ENCODE measurements at places on chromosomes 16 and 17.

GRCh38 chr16:81181013-81181720 is 57.3 kb upstream of the BCO1 start:
- no peak for DNase-seq

DNA sequence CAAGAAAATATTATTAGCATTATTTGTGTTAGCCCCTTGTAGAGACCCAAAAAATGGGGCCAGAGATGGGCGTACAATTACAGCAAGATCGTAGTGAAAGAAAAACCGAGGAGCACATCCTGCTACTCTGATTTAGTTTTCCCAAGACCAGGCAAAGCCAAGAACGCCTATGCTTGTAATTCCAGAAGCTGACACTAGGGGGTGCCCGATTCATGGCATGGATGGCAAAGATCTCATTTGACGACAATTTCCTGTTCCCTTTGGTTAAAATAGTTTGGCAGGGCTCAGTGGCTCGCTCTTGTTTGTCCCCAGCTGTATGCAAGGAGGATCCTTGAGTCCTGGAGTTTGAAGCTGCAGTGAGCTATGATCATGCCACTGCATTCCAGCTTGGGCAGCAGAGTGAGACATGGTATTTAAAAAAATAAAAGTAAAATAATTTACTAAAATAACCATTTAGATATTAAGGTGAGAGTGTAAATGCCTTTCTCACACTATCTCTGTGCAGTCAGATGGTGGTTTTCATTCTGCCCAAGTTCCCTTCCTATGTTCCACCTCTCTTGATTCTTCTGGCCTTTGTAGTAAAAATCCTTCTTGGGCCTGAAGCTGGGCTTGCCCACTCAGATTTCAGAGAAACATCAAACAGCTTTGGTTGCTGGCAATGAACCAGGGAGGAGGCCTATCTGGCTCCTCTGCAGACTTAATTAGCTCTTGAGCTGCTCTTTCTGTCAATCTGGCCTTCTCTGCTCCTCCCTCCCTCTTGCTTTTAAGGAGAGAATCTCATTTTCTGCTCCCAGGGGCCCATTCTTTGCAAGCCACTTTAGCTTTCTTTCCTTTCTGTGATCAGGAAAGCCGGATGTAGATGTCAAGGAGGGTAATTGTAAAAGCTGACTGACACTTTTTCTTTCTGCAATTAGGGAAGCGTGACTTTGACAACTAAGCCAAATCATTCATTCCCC is 31.2 kb downstream of the TMEM238L start:
- no peak for DNase-seq

- DNase-seq = peak; percentile 71
Observed at GRCh38 chr17:38724337-38724988, 5.7 kb upstream of the CISD3 start.

- DNase-seq = no peak
Observed at GRCh38 chr17:68089881-68090280, 54.3 kb downstream of the KPNA2 start.

GRCh38 chr16:30600215-30600614 is 10.0 kb downstream of the ZNF689 start:
- DNase-seq = no peak

GRCh38 chr17:61335845-61336655 is 63.6 kb upstream of the TBX2 start:
- peak; percentile 53 for DNase-seq

- peak; percentile 31 for DNase-seq
Observed at GRCh38 chr17:9522074-9522473, 53.5 kb downstream of the STX8 start.

GRCh38 chr17:2040219-2040827 is 1.5 kb upstream of the OVCA2 start:
- DNase-seq = peak; percentile 2

GRCh38 chr17:39173080-39173479 is 7.1 kb upstream of the ARL5C start:
- no peak for DNase-seq

DNA sequence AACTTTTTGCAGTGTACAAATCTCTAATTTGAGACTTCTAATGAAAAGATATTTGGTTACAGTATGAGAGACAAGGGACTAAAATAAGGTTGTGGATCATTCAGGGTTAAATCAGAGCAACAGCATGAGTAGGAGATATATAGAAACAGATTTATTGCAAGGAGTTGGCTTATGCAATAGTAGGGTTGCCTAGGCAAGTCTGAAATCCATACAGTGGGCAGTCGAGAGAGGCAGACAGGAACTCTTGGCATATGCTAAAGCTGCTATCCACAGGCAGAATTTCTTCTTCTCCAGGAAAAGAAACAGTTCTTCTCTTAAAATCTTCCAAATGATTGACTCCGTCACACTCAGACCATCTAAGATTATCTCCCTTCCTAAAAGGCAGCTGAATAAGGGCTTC is 500.8 kb downstream of the MAF start:
- no peak for DNase-seq

- DNase-seq = no peak
Observed at GRCh38 chr17:34726536-34727384, 147.4 kb downstream of the TMEM132E start.

- no peak for DNase-seq
Observed at GRCh38 chr16:66605979-66606751, 1.7 kb downstream of the CMTM3 start.

DNA sequence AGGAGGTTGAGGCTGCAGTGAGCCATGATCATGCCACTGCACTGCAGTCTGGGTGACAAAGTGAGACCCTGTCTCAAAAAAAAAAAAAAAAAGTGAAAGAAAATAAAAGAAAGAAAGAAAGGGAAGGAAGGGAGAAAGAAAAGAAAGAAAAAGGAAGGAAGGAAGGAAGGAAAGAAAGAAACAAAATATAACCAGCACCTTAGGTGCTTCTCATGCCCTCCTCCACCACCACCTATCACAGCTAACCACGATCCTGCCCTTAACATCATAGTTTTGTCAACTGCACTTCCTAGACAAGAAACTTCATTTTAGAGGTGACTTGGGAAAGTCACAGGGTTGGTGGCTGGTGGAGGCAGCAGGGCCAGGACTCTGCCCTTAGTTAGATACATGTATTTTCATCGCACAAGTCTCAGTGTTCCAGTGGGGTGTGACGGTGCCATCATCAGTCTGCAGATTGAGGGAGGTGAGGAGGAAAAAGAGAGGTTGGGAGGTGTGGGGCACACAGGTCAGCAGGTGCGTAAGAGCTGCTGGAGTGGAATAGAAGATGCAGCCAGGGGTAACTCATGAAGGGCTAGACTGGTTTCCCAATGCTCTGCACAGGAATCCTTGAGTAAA is 10.0 kb downstream of the SUPT4H1 start:
- DNase-seq = no peak

DNA sequence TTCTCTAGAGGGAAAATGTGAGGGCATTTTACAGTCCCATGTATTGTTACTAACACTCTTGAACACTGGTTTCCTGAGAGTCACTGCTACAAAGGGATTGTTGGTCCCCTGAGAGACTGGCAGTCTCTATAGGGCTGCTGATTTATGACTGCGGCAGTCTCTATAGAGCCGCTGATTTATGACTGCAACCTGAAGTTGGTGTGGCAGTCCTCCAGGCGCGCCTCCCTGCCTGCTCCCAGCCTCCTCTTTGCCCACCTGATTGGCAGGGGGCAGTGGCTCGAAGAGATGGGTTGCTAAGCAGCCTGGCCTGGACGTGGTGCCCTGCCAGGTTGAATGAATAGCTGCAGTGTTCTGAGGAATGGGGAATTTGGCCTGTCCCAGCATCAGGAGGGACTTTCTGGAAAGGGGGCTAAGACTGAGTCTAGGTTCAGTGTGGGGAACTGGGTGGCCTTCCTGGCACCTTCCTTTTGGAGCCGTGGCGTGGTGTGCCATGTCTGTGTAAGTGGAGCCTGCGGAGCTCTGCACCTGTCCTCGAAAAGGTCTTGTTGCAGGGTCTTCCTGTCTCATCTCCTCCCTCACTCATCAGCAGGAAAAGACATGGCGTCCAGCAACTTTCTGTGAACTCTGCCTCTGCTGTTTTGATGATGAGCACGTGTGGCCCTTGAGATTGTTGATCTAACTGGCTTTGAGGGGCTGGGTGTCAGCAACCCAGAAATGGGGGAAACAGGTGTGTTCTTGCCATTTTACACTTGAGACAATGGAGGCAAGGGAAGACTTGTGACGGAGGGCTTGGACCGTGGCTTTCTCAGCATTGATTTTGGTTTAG is 24.9 kb downstream of the SAP30BP start:
- no peak for DNase-seq

- DNase-seq = no peak
Observed at GRCh38 chr17:540631-541030, 174.0 kb downstream of the VPS53 start.

DNA sequence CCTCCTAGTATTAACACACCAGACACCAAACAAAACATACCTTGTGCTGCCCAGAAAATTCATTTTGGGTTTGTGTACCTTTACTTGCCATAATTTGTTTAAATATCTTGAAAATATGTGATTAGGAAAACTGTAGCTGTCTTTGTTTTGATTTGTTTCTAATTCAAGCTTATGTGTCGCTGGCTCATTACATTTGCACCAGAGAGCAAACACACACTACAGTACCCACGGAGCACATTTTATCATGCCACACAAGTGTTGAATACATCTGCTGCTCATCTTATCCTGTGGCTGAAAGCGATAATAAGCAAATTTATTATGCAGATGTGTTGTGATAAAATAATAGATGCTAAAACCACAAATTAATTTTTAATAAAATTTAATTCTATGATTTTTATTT is 63.1 kb downstream of the SPAG9 start:
- no peak for DNase-seq

DNA sequence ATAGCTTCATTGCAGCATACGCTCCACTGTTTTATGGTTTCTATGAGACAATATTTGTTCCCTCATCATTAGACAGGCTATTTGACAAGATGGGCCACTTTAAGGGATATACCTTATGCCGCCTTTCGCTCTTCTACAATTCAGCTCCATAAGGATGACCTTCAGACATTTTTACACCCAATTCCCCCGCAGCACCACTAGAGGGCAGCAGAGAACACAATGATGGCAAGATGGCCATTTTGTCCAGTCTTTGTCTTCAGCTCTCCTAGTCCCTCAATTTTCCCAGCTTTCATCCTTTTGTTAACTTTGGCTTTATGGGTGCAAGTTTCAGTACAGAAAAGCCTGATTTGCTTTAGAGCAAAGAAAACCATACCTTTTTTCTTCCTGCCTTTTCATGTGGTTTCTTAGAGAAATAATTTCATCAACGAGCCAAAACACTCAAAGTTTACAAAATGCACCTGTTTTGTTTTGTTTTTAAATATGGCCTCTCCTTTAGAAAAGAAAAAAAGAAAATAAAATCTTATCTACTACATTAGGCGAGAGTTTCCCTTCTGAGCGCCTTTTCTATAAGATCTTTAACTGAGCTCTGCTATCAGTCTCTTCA is 355.3 kb downstream of the TOX3 start:
- peak; percentile 71 for DNase-seq

DNA sequence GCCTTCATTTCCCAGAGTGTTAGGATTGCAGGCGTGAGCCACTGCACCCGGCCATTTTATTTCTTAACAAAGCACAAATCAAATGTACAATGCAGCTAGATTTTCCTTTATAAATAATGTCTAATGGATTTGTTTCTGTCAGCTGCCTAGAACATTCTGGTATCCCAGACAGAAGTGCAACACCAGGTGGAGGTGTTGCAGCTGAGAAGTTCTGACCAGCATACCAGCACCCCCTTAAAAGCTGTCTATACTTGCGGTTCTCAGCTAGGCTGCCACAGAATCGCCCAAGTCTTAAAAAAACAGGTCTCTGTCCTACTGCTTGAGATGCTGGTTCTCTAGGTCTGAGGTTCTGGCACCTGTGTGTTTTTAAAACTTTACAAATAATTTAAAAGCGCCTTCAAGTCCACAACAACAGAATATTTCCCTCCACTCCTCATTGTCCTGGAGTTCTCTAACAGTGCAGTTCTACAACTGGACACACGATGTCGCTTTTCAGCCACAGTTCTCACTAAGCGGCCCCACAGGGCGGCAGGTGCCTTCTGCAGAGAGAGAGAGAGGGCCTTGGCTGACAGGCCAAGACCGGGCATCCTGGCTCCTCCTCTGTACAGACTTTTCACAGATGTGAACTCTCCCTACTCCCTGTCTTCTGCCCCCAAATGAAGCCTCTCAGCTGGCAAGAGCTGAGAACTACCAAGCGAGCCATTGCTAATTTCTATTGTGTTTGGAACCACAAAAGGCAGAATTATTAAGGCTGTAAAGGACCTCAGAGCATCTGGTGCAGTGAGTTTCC is 32.6 kb upstream of the MEOX1 start:
- peak; percentile 93 for DNase-seq

- DNase-seq = no peak
Observed at GRCh38 chr17:49509588-49509917, 14.5 kb downstream of the NGFR start.

DNA sequence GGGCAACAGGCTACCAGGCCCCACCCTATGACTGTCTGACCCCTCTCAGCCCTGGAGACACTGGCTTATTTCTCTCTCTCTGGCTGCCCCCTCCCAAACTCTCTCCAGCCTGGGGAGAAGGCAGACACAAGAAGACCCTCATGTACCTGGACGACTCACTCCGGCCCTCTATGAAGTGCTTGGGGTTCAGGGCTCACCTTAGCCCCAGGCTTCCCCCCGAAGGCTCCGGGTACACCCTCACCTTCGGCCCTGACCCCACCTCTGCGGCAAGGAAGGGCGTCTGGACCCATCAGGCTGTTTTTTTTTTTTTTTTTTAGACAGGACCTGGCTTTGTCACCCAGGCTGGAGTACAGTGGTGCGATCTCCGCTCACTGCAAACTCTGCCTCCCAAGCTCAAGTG is 906 bp upstream of the CARMIL2 start:
- no peak for DNase-seq

- DNase-seq = no peak
Observed at GRCh38 chr16:3321816-3322215, 16.5 kb downstream of the ZNF75A start.

DNA sequence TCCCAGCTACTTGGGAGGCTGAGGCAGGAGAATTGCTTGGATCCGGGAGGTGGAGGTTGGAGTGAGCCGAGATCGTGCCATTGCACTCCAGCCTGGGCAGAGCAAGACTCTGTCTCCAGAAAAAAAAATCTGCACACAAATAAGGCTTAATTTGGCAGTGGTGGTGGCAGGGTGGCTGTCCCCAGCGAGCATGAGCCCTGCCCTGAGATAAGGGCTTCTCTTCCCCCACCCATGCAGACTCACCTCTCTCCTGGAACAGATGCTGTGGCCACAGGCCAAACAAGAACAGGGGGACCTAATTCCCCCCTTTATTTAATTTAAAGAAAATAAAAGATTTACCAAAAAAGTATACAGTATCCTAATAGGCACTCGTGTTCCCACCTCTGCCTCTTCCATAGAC is 157.2 kb downstream of the RAB11FIP4 start:
- no peak for DNase-seq

Measured in D341Med (cell line).